ENCODE measurements at places on chromosomes 3 and 15. TPM values are rescaled to one million over a fixed set of nuclear protein-coding genes. Genes with fewer than 3 reads are reported as not detected.

GRCh38 chr15:63463793-63464192 is 40.6 kb upstream of the USP3 start:
- H3K27me3 ChIP-seq = no peaks in the 10 kb centered on the region
- no peak for DNase-seq
- no peaks in the 10 kb centered on the region for H3K36me3 ChIP-seq
- no peak overlapping the region for H3K4me3 ChIP-seq

Gene A4GNT
- not detected for total RNA-seq

DNA sequence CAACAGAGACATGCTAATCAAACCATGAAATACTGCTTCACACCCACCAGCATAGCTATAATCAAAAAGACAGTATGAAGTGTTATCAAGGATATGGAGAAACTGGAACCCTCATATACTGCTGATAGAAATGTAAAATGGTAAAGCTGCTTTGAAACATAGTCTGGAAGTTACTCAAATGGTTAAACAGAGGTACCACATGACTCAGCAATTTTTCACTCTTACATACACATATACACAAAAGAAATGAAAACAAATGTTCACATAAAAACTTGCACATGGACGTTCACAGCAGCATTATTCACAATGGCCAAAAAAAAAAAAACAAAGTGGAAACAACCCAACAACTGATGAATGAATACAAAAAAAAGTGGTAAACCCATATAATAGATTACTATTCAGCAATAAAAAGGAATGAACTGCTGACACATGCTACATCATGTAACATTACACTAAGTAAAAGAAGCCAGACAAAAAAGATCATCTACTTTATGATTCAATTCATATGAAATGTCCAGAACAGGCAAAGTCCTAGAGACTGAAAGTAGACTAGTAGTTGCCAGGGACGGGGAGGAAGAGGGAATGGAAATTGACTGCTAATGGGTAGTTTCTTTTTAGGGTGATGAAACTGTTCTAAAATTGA is 23.2 kb downstream of the ZNF148 start:
- no peaks in the 10 kb centered on the region for H3K27me3 ChIP-seq
- H3K36me3 ChIP-seq = no peaks in the 10 kb centered on the region
- no peak overlapping the region for H3K4me3 ChIP-seq
- no peaks in the 10 kb centered on the region for H3K4me1 ChIP-seq
- H3K27ac ChIP-seq = no peak overlapping the region

DNA sequence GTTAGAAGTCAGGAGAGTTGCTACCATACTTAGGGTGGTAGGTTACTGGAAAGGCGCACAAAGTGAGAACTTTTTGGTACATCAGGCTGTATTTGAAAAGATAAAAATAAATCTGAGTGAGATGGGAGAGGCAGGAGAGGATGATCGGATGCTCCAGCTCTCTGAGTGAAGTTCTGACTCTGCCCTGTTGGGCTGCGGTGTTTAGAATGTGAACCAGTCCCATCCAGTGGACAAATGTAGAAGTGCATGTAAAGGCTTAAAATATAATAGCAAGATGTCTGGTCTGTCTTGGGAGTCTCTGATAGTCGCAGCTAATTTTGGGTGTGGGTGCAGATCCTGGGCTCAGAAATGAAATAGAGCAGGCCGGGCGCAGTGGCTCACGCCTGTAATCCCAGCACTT is 30.4 kb downstream of the ACKR2 start:
- H3K27ac ChIP-seq = no peak overlapping the region
- H3K4me1 ChIP-seq = peaks cover 22% of the 10 kb centered on the region

DNA sequence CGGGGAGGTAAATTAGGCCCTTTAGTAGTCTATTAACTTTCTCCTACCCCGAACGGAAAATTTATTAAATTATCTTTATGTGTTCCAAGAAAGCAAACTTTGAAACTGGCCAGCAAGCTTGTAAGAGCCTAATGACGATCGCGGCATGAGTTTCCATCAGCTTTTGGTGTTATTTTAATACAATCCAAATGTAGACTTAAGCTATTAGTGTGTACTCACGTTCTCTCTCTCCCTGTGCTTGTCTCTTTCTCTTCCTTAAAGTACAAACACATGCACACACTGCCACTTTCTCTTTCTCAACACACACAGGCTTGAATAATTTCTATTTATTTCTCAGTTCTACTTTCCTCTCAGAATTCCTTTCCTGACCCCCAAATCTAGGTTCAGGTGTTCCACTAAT is 108.8 kb upstream of the MME start:
- no peaks in the 10 kb centered on the region for H3K36me3 ChIP-seq
- no peak overlapping the region for H3K4me3 ChIP-seq
- no peak overlapping the region for H3K27ac ChIP-seq

DNA sequence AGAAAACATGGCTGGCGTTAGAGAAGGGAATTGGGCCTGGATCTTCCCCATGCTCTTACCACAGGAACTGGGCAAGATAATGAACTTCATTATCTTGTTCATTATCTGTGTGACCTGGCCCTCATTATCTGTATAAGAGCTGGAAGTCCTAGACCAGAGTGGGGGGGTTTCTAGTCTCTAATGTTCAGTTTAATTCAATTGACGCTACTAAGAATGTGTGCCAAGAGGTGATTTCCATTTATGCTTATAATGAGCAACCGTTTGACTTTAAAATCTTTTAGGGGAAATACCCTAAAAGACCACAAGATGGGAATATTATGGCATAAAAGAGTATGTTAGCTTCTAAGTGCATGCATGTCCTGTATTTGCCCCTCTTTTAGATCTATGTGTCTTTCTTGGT is 59.1 kb upstream of the CSTA start:
- H3K27ac ChIP-seq = no peak overlapping the region
- H3K4me3 ChIP-seq = no peak overlapping the region
- DNase-seq = no peak
- no peaks in the 10 kb centered on the region for H3K36me3 ChIP-seq

Gene CD86
- total RNA-seq = 0.56 TPM

DNA sequence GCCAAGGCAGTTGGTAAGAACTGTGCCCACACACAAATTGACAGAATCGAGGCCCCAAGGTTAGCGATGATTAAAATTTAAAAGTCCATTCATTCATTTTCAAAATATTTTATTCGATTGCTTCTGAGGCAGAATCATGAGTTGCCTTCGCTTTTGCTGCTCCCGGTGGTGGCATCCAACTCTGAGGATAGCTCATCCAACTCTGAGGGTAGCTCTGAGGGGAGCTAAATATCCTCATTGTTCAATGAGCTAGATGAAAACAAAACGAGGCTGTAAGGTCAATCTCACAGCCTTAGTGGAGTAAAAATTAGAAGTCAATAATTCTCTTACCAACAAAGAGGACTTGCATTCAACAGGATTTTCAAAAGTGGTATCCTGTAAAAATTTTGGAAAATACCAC is 897 bp upstream of the CHL1 start:
- H3K36me3 ChIP-seq = no peaks in the 10 kb centered on the region
- H3K27me3 ChIP-seq = peaks cover 40% of the 10 kb centered on the region
- no peak overlapping the region for H3K27ac ChIP-seq
- no peak overlapping the region for H3K4me3 ChIP-seq
- peaks cover 4% of the 10 kb centered on the region for H3K4me1 ChIP-seq

Gene FMN1
- total RNA-seq = 6.4 TPM

GRCh38 chr3:123521179-123521969 is 63.5 kb downstream of the HACD2 start:
- no peaks in the 10 kb centered on the region for H3K27me3 ChIP-seq
- peaks cover 9% of the 10 kb centered on the region for H3K4me1 ChIP-seq
- H3K36me3 ChIP-seq = peaks cover 15% of the 10 kb centered on the region
- H3K4me3 ChIP-seq = no peak overlapping the region

Gene PP2D1
- total RNA-seq = not detected

DNA sequence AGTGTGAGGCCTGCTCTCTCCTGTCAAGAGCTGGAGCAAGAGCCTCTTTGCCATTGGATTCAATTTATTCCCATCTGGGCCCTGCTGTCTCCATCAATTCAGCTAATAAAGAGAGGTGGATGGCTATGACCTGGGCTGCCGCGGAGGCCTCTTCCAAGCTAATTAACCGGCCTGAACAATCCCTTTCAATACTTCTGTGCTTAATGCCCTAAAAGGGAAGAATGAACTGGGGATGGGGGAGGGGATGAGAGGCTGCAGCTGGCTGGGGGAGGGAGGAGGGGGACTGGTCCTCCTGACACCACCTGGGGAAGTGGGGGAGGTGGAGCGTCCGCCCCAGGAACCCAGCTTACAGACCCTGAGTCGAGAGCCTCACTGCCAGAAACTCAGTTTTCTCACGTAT is 33.4 kb upstream of the PRR23E start:
- no peak overlapping the region for H3K27ac ChIP-seq

- no peaks in the 10 kb centered on the region for H3K27me3 ChIP-seq
- no peak overlapping the region for H3K27ac ChIP-seq
- no peak overlapping the region for H3K4me3 ChIP-seq
- H3K36me3 ChIP-seq = no peaks in the 10 kb centered on the region
- H3K4me1 ChIP-seq = no peaks in the 10 kb centered on the region
Measured at GRCh38 chr3:161854232-161854771, 357.7 kb downstream of the OTOL1 start.

DNA sequence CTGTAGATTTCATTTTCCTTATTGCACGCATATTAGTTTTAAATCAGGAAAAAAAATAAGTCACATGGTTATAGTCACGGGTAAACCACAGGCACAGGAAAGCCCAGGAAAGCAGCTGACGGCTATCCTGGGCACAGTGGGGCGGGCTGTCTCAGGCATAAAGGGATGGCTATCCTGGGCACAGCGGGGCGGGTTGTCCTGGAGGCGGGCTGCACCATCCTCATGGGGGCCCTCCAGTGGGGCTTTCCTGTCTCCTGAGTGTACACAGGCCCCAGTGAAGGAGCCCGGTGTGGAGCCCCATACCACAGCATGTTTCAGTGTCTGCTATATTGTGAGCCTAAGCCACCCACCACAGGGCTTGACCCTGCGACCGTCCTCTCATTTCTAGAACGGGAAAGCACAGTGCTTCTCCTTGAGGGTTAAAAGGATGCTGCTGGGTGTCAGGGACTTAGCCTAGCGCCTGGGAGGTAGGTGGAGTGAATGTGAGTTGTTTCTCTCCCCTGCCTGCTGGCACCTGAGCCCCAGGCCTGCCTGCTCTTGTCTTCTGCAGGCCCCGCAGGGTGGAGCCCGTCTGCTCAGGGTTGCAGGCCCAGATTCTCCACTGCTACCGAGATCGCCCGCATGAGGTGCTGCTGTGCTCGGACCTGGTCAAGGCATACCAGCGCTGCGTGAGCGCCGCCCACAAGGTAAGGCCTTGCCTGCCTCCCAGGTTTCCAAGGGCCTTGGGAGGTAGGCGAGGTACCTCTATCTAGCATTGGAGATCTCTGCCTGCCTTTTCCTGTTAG is 25.9 kb upstream of the PLXNA1 start:
- no peak overlapping the region for H3K4me3 ChIP-seq
- H3K4me1 ChIP-seq = peaks cover 18% of the 10 kb centered on the region
- H3K27me3 ChIP-seq = no peaks in the 10 kb centered on the region
- DNase-seq = no peak

DNA sequence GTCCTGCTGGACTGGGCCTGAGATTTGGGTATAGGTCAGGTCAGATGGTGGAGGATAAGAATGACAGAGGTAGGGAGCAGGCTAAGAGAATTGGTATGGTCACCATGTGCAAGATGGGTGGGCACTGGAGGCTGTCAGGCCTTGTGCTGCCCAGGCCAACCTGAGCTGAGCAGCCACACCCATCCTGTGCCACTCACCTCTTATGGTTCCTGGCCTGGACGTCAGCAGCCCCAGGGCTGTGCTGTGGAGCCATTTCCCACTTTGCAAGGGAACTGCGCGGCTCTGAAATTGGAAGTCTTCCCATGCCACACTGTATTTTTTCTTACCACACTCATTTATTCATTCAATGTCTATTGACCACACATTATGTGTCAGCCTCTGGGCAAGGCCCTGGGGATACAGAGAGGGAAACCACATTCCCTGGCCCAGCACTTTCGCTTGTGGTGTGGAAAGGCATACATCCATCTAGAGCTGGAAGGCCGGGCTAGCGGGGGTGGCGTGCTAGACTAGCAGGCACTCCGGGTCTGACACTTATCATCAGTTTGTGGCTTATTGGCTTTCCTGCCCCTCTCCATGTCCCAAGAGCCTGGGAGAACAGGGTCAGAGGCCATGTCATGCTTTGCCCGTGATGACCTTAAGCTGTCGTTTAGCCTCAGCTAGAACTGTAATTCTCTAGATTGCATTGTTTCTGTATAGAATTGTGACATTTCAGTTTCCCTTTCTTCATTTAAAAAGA is 51.1 kb upstream of the POLG start:
- no peak overlapping the region for H3K4me3 ChIP-seq
- no peaks in the 10 kb centered on the region for H3K36me3 ChIP-seq
- H3K4me1 ChIP-seq = no peaks in the 10 kb centered on the region
- H3K27ac ChIP-seq = no peak overlapping the region
- DNase-seq = no peak

Gene SLC28A1
- total RNA-seq = 1.1 TPM

DNA sequence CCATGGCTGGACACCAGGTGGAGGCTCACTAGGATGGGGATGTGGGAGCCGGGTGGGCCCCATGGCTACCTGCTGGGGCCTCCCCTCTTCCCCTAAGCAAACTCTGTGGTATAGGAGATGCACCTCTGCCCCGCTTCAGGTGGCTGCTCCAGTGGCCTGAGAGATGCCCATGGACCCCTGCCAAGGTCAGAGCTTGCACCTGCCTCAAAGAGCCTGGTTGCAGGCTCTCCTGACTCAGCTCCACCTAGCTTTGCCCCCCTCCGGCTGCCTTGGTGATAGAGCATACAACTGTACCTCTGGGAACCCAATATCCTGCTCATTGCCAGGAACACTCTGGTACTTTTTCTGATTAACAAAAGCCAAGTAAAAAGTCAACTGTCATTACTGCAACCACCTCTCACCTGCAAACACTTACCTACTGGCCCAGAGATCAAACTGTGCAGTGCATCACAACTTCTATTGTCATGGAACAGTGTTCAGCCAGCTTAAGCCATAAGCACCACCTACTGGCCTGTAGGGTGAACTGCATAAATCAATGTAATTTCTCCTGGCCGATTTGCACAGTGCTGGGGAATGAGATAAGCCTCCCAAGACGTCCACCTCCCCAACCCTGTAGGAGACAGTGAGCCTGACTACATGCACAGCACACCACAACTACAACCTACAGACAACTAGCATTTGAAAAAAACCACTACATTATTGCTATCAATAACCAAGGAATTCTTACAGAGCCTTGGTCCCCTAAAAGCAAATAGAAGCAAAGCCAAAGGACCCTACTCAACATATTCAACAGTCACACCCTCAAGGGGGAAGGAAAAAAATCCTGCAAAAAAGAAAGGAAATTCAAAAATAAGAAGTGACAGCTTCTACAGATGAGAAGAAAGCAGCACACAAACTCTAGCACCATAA is 352.4 kb upstream of the ARHGEF26 start:
- H3K36me3 ChIP-seq = no peaks in the 10 kb centered on the region
- no peaks in the 10 kb centered on the region for H3K4me1 ChIP-seq
- no peaks in the 10 kb centered on the region for H3K27me3 ChIP-seq
- no peak for DNase-seq
- H3K27ac ChIP-seq = no peak overlapping the region

DNA sequence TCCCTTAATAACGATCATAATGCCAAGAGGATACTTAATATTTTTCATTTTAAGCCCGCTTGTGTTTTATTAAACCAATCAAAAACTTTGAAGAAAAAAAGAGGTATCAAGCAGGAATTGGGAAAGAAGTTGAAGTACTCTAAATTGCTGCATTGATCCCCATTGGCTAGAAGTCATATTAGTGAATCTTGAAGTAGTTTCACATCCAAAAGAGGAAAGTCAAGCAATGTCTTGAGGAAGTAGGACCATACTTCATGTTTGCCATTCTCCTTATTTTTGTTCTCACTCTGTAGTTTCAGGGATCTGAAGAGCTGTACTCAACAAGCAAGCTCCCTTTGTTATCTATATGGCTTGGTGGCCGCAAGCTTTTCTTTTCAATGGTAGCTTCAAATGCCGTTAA is 2.2 kb downstream of the SCAANT1 start:
- H3K4me1 ChIP-seq = peaks cover 33% of the 10 kb centered on the region
- H3K27ac ChIP-seq = peak overlapping the region; percentile 98
- no peak for DNase-seq
- H3K36me3 ChIP-seq = no peaks in the 10 kb centered on the region
- no peaks in the 10 kb centered on the region for H3K27me3 ChIP-seq

All from heart left ventricle (tissue), 16 donors.